ENCODE measurements at places on chromosomes 2 and 18.

GRCh38 chr2:36322108-36322507, 33.5 kb upstream of the CRIM1 start:
- no peak for DNase-seq

- no peak for DNase-seq
Observed at GRCh38 chr2:156322051-156322685, 10.4 kb downstream of the NR4A2 start.

DNA sequence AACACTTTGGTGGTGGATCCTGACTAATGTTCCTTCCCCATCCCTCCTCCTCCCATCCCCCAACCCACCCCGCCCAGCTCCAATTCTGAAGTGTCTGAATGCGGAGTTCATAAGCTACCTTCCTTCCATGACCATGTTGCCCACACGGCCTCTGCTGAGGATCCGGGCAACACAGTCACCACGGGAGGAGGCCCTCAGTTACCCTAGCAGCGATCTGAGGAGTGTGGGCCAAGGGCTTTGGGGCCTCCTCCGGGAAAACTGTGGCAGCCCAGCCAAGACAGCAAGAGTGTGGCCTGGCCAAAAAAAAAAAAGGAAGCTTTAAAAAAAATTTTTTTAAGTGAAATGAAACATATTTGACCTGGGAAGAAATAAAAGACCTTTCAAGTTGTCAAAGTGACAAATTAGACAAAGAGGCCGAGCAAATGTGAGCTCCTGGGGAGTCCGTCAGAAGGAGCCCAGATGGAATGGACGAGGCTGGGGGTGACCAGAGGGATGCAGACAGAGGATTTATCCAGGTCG, 169.0 kb upstream of the PKDCC start:
- no peak for DNase-seq

DNA sequence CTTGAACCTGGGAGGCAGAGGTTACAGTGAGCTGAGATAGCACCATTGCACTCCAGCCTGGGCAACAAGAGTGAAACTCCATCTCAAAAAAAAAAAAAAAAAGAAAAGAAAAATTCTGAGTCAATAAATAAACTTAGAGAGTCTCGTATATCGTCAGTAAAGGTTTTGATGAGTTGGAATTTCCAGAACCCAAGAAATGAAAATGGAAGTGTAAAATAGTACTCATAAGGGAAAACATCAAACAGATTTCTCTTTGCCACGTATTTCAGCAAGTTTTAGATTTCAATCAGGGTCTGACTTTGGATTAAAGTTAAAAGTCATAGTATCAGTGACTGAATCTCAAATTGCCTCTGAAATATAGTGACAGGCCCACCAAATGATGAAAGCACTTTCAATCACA, 71.4 kb upstream of the SPOPL start:
- DNase-seq = no peak

GRCh38 chr18:61893309-61893970, 633 bp upstream of the RNF152 start:
- peak; percentile 26 for DNase-seq

DNA sequence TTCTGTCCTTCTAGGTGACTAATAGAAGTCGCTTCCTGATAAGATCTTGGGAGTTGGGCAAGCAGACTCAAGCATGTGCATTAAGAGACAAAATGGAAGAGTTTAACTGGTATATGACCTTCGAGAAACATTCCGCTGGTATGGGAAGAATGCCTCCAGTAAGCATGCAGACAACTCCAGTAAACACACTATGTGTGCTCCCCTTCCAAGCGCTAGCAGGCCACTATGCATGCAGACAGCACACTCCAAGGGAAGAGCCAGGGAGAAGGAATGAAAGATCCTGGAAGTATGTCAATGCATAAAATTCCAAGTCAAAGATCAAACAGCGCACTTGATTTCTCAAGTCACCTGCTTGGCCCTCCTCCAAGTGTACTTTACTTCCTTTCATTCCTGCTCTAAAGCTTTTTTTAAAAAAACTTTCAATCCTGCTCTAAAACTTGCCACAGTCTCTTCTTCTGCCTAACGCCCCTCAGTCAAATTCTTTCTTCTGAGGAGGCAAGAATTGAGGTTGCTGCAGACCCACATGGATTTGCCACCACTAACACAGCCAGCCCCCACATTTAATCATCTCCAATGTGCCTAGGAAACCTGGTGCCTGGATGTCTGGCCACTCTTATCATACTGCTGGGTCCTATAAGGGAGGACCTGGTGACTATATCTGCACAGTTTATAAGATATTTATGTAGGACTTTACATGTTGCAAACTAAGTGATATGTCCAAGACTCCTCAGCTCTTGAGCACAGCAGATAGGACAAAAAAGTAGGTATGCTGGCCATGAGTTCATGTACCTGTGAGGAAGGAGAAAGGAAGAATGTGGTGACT, 239.8 kb downstream of the PDE11A start:
- no peak for DNase-seq

DNA sequence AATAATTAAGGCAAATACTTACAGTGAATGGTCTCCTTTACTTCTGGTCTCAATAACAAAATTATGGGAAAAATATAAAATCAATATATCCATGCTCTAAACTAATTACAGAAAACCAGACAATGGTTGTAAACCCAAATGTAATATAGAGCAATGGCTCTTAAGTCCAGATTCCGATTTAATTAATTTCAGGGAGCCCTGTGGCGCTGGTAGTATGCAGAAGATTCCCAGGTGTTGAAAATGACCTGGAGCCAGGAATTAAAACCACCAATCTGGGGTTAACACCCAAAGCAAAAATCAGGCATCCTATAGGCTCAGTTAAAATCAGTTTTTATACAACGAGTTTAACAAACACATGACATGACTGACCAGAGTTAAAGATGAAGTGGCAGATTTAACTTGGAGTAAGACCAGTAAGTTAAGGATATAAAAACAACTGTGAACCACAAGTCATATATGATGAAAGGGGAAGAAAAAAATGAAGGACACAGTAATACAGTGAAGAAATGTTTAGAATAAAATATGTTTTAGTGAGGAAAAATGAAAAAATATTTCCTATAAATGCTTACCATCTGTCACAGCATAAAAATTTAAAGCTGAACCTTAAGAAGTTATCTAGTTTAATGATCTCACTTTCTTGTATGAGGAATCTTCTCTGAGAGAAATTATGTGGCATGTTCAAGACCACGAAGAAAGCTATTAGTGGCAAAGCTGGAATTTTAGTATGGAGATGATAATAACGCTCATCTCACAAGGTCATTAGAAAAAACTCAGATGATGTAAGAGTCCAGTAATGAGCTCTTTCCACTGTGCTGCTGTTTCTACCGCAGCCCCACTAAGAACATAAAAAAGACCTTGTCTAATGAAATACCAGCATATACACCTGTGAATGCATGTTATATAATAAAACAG, 45.8 kb upstream of the FLACC1 start:
- DNase-seq = no peak

DNA sequence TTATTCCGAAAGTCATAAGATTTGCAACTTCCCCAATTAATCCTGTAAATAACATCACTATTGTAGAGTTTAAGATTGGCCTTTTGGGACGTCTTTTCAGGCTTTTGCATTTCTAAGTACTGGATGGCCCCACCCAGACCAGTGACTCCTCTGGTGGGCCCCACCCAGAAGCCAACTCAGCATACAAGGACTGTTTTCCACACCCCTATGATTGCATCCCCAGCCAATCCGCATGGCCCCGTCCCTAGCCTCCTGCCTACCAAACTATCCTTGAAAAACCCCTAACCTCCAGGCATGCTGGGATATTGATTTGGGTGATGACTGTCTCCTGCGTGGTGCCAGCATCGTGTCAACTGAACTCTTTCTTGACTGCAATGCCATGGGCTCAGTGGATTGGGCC, 24.5 kb upstream of the TGIF1 start:
- DNase-seq = no peak

DNA sequence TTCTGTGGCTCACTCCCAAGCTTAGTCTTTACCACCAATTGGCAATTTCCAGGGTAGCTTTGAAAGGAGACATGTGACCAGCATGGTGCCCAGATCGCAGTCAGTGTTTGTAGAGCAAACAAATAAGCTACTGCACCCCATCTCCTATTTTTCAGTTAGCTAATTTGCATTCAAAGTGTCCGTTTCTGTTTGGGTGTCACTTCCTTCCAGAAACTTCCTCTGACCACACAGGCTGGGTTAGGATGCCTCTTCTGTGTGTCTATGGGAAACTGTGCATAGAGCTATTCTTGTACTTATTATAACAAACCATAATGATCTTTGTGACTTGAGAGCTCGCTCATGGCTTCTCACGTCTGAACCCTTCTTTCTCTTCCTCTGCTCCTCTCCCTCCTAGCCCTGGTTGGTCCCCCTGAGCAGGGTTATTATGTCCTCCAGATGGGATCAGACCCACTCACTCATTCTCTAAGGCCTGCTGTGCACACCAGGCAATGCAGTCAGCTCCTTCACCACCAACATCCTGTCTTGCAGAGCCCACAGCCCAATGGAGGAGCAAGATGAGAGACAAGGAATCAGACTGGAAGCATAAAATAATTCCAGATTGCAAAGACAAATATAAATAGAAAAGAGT, 101.2 kb upstream of the ALK start:
- DNase-seq = no peak

- no peak for DNase-seq
Observed at GRCh38 chr18:3874581-3874980, 424.6 kb downstream of the TGIF1 start.

- no peak for DNase-seq
Observed at GRCh38 chr2:237739101-237739500, 59.5 kb upstream of the RBM44 start.

DNA sequence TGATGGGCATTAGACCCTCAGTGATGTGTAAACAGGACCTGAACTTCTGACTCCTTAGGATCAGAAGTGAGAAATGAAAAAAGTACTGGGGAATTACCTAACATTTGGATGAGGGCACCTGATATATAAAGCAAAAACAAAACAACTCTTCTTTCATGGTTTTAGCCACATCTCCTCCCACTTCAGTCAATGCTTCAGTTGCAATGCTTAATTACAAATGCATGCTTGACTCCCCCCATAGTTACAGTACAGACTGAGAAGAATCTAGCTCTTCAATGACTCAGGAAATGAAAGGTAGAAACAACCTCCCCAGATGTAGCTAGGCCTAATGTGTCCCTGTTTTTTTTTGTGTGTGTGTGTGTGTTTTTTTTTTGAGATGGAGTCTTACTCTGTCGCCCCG, 276.8 kb upstream of the POU3F3 start:
- no peak for DNase-seq

- no peak for DNase-seq
Observed at GRCh38 chr2:63007813-63008458, 42.7 kb upstream of the OTX1 start.

DNA sequence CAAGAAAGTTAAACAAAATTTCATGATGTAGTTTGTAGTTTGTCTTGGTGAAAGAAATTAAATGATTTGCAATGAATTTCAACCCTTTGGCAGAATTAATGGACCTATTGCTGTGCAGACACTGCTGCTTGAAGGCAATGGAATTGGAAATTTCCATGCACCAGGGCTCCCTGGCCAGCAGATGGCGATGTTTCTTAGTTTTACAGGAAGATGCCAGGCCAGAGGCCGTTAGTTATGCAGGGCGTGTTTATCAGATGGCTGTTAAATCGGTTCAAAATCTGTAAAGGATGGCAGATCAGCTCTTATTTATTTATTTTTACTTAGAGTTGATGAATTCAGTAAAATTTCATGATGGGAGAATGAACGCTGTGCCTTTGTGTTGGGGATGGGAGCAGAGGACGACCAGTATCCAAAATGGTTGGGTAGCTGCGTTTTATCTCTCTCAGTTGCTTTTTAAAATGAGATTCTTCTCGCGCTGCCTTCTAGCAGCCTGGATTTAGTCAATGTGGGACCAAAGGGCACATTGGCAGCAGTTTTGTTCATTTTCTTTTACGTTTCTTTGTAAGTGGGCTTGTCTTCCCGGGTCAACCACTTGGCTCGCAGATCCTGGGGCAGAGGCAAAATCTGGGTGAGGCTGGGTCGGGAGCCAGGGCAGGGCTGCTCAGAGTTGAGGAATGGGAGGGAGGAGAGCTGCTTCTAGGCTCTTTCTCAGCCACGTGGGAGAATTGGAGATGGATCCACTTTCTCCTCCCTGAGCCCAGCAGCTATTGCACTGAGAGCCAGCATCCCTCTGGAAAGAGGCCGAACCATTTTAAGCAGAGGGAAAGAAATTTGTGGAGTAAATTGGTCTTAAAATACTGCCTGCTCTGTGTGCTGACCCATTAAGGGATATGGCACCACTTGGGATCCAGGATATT, 344.0 kb downstream of the PIK3C3 start:
- DNase-seq = peak; percentile 2

DNA sequence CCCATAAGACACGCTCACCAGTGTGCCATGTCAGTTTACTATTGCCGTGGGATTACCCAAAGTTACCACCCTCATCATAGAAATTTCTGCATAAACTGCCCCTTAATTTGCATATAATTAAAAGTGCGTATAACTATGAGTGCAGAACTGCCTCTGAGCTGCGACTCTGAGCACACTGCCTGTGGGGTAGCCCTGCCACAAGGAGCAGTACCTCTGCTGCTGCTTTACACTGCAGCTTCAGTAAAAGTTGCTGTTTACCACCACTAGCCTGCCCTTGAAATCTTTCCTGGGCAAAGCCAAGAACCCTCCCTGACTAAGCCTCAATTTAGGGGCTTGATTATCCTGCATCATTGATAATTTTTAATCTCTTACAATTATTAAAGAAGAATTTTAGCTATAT, 213.9 kb upstream of the MAP2 start:
- no peak for DNase-seq

DNA sequence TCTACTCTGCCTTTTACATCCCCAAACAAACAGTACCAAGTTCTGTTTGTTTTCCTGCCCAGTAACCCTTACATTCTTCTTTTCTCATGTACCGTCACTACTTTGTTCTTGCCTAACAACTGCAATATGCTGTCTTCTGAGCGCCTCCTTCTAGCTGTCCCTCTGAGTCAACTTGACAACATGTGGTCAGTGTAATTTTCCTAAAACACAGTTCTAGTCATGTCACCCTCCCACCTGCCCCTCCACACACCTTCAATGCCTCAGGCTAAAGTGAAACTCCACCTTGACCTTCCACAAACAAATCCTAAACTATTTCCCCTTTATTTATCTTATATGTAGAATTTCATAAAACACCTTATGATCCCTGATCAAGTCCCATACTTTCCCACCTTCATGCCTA, 124.6 kb upstream of the CD302 start:
- DNase-seq = no peak

DNA sequence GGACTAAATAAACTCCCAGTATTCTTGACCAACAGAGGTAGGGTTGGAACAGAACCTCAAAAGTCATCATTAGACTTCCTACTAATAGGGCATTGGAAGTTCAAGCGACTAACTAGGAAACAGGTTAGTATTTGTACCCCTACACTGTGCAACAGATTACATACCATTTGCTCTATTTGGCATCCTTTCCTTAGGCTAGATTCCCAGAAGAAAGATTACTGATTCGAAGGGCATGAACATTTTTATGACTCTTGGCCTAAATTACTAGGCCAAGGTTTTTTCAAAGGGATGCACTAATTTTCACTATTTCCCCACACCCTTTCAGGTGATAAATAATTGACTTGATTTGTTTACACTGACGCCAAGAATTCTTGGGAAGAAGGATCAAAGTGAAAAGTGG, 104.8 kb upstream of the CYP1B1 start:
- DNase-seq = no peak

Data from activated T-helper 9 cell treated with anti-CD3 and anti-CD28 coated beads, Interleukin-2, amount 50 U/mL, for 16 hours (primary cell).